ENCODE measurements at places on chromosomes 6 and 20.

DNA sequence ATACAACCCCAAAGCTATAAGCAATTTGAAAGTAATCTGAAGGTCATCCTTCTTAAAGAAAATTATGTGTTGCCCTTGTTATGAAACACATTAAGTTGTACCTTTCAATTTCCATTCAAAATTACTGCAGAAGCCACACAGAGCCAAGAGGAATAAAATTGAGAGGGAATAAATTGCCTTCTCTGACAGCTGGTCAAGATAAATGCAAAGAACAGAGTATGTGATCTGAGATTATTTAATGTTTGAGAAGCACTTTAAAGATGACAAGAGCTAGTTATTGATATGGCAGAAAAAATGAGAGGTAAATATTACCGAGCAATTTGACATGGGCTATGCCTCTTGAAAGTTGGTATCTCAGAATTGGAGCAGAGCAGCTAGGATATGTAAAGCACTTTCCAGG is 61.6 kb downstream of the TRDN start:
- no peak for DNase-seq

- no peak for DNase-seq
Observed at GRCh38 chr6:75556240-75556639, 45.4 kb upstream of the SENP6 start.

GRCh38 chr6:3663081-3663480 is 88.4 kb downstream of the PXDC1 start:
- no peak for DNase-seq

DNA sequence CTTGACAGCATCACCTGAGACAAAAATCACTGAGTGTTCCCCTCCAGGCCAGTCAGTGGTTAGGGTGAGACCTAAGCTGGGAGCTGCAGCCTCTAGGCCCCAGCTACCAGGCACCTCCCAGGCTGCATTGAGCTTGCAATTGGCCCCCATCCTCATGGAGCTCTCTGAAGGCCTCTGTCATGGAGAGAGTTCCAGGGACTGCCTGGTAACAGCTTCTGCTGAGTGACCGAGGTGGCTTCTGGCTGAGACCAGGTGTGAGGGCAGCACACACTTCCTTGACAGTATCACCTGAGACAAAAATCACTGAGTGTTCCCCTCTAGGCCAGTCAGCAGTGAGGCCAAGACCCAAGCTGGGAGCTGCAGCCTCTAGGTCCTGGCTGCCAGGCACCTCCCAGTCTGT is 283.0 kb downstream of the SMOC2 start:
- no peak for DNase-seq

DNA sequence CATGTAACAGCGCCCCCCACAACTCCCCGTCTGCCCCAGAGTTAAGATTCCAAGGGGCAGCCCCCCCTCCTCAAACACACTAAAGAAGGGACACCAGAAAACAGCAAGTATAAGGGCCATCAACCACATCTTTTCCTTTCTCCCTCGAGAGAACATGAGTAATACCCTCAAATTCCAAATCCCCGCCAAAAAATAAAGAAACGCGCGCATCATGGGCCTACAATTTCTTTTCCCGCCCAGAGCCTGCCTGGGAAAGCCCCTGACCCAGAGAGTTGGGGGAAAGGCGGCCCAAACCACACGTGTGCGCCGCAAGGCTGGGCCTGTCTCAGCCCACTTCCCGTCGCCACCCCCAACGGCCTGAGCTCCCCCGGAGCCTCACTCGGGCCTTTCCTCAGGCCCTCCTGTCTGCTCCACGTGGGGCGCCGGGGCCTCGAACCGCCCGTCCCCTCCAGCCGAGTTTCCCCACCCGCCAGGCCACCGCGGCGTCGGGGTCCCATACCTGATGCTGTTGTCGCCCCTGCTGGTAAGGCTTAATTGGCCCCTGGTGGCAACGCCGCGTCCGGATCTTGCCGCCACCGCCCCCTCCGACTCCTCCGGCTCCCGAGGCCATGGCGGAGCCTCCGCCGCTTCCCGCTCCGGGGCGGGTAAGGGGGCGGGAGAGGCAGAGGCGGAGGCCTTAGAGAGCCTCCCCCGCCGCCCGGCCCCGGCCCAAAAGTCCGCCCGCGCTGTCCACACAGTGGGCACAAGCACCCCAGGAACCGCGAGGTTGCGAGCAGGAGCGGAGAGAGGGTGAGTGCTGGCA is 746 bp downstream of the NUP153 start:
- DNase-seq: no peak

DNA sequence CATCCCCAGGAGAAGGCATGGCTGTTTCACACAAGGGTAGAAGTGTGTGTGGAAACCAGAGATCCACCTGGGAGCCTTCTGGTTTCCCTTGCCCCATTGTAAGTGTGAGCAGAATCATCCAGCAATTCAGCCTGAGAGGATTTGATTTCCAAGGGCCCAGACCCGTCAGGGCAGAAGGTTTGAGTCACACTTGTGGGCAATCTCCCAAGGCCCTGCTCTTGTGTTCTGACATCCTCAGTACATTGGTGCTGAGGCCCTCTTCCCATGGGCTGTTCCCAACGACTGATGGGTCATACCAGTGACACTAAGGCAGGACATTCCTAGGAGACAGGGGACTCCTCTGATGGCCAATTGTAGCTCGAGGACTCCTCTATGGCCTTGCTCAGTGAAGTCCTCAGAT is 58.2 kb upstream of the POLR1H start:
- no peak for DNase-seq

DNA sequence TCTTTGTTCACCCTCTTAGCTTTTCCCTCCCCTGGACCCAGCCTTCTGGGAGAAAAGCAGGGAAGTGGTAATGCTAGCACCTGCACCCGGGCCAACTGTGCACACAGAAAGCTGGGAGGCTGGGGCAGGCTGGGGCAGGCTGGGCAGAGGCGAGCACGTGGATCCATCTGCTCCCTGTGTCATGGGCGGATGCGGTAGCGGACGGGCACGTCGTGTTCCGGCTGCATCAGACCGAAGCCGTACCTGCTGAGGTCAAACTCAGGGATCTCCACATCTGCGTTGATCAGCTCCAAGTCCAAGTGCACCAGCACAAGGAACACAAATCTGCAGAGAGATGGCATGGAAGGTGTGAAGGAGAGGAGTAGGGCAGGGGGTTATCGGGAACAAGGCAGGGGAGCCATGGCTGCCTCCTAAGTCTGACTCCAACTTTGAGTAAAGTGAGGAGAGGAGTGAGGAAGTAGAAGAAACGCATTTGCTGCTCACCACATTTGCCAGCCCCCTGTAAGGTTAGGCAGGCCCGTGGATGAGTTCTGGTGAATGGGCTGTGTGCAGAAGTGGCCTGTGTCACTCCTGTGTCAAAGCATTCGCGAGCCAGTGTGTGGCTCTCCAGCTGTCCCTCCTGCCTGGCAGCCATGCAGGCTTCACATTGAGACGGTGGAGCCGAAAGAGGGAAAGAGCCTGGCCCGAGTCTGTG is 25.4 kb upstream of the KCNB1 start:
- no peak for DNase-seq

DNA sequence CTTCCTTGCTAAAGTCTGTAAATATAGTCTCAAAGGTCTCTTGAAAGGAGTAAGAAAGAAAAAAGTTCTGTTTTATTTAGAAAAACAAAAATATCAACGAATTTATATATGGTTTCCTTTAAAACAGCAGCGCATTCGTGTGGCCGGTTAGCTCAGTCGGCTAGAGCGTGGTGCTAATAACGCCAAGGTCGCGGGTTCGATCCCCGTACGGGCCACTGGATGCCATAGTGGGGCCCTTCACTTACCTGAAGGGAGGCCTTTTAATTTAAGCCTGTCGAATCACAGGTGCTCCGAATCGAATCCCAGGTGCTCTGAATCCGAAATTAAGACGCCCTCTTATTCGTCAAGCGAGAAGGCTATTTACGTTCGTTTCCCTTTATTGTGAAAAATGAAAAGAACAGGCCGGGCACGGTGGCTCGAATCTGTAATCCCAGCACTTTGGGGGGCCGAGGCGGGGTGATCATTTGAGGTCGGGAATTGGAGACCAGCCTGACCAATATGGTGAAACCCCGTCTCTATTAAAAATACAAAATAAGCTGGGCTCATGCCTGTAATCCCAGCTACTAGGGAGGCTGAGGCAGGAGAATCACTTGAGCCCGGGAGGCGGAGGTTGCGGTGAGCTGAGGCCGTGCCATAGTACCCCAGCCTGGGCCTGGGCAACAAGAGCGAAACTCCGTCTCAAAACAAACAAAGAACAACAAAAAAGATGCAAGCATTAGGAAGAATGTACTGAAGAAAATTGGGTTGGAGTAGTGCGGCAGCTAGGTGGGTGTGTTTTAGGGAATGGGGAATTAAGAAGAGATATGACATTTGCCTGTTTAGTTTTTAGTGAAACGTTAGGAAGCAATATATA is 195.8 kb upstream of the ZNF184 start:
- DNase-seq: no peak

GRCh38 chr6:97459986-97460385 is 177.0 kb upstream of the MMS22L start:
- DNase-seq: no peak

GRCh38 chr6:166786704-166787293 is 159.7 kb upstream of the RPS6KA2 start:
- DNase-seq: peak; percentile 67

GRCh38 chr6:161372422-161372793 is 98.5 kb upstream of the AGPAT4 start:
- no peak for DNase-seq

All from NCI-H2107 (cell line).